Tibial artery (tissue), 4 donors: ENCODE measurements at places on chromosomes 5 and 9.

- DNase-seq = no peak
These were observed 340.2 kb downstream of the ADAMTS6 start for GRCh38 chr5:65141493-65141892.

DNA sequence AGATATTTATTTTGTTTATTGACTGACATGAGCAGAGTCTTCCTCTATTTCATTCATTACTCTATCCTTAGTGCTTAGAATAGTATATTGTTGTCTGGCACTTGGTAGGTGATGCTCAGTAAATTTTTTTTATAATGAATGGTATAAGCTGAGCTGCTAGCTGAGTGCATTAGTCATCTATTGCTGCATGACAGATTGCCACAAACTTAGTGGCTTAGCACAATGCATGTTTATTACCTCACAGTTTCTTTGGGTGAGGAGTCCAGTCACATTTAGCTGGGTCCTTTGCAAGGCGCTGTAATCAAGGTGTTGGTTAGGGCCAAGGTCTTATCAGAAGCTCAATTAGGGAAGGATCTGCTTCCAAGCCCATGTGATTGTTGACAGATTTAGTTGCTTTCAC lies 23.1 kb downstream of the SMAD5 start:
- DNase-seq = no peak

GRCh38 chr9:129624168-129624759 lies 1.7 kb upstream of the NTMT1 start:
- peak; percentile 76 for DNase-seq

DNA sequence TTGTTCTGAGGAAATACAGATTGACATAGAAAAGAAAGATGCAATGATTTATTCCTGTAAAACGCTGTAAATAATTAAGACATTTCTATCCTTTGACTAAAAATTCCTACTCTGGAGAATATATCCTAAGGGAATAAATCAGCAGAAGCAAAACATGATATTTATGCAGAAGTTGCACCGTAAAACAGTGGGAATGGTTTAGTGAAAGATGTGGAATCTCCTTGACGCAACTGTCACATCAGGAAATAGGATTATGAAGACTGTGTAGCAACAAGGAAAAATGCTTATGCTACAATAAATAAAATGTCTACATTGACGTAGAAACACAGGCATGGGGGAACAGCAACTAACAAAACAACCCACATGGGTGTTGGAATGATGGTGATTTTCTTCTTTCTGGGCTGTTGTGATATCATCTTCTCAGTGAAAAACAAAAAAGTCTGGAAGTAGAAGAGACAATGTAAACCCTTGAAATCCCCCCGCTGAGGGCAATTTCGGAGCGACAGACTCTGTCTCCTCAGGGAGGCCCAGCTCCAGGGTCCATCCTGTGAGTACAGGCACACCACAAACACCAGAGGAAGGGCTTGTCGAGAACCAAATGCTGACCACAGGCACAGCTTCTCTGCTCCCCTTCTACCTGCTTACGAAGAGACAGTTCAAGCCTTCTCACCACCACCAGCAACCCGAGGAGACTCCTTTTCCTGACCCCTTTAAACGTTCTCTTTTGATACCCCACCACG lies 25.2 kb downstream of the COL23A1 start:
- no peak for DNase-seq

- DNase-seq = no peak
These were observed 14.5 kb downstream of the PHF19 start for GRCh38 chr9:120862452-120862851.

GRCh38 chr9:119179701-119180100 lies 189.5 kb downstream of the BRINP1 start:
- no peak for DNase-seq

DNA sequence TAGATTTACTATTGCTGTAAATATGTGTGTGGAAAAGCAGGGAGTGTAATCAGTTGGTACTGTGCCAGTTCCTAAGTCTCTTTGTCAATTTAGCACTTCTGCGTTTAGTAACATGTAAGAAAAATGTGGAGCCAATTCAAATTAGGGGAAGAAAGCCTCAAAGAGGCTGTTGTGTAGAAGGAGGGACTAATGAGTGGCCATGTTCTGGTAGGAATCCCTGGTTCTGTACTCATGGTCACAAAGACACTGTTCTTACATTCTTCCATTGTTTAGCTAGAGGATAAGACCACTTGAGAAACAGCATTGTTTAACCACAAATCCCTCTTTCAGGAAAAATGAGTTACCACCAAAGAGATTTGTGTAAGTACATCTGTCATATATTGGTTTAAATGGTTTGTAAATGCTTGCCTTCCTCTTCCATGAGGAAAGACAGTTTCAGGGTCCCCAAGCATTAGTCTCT lies 14.9 kb downstream of the ARHGEF28 start:
- DNase-seq = no peak

DNA sequence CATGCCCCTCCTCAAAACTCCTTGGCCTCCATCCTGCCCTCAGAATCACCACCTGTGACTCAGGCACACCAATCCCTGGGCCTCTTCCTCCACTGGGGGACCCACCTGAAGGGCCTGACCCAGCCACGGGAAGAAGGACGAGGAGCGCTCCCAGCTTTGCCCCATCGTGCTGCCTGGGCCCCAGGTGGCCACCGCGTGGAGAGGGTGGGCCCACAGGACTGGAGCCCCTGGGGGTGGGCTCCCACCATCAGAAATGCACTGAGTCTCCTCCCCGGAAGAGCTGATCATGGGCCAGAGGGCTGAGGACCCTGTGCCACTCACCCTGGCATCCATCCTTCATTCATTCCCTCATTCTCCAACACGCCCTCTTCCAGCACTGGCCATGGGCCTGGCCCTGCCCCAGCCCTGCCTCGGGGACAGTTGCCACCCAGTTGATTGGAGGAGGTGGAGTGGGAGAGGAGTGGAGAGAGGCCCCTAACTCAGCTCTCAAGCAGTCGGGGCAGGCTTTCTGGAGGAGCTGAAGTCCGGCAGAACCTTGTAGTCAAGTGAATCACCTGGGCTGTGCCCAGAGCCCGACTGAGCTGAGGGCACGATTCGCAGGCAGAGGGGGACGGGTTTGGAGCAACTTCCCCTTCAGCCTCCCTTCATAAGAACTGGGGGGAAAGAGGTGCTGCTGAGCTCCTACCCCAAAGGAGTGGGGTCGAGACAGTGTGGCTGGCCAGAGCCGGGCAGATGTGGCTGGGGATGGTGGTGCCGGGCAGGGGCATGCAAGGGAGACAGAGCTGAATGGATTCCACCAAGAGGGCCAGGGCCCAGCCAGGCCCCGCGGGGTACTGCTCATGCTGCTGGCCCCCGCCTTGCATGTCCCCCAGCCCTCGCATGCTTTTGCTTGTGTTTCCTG lies 29.6 kb downstream of the DNM1 start:
- no peak for DNase-seq

GRCh38 chr5:50406877-50407276 lies 34.2 kb downstream of the EMB start:
- no peak for DNase-seq

GRCh38 chr9:113646946-113647914 lies 183.7 kb downstream of the RGS3 start:
- DNase-seq = peak; percentile 15

DNA sequence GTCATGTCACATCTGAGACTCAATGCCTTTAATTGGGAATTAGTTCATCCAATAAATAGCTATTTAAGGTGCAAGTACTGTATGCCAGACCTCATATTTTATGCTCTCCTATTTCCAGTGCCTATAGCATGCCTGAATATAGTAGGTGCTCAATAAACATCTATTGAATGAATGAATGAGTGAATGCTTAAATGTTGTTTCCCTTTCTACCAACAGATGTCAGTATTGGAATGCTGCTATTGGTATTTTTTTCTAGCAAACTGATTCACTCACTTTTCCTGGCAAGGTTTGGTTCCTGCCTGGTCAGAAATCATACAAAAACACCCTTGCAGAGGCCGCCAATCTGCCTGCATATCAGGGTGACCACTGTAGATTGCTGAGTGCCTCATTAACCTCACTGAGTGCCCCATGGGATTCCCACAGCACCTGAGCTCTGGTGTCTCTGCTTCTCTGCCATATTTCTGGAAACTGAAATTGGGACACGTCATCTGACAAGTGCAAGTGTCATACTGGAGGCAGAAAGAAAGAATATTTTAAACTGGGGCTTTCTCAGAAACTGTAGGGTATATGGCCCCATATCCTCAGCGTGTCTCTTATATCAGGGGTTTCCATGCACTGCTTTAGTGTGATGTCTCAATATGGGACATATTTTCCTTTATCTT lies 359.7 kb downstream of the TRIM32 start:
- no peak for DNase-seq

DNA sequence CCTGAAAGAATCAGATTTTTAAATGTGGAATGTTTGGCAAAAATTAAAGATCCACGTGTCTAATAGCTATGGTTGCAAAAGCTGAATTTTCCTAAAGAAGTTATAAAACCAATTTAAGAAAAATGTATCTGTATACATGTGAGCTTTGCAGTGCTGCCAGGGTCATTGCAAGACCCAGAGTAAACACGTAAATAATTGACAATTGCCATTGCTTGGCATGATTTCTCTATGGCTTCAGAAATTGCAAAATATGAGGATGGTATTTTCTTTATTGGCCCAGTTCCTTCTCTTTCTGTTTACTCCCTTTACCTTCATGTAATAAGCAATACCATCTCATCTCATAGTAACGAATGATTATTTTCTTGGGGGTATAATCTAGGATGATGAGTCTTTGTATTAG lies 123.9 kb downstream of the ERCC6L2 start:
- DNase-seq = no peak

GRCh38 chr5:97377582-97377981 lies 194.5 kb upstream of the RIOK2 start:
- DNase-seq = no peak

DNA sequence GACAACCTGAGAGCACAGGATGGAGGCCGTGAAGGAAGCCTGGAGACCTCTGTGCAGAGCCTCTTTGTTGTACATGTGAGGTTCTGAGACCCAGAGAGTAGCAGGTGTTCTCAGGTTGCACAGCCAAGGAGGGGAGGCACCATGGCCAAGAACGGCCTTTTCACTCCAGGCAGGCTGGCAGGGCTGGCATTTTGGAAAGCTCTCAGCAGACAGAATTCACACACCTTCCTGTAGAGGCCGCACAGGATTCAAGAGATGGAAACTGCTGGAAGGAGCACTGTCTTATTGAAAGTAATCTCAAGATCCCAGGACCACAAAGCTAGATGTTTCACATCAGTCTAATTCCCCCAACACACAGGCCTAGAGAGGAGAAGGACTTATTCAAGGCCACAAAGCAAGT lies 52.8 kb upstream of the XPA start:
- DNase-seq = no peak

- no peak for DNase-seq
These were observed 4.8 kb downstream of the ALDH1A1 start for GRCh38 chr9:72947984-72948465.

DNA sequence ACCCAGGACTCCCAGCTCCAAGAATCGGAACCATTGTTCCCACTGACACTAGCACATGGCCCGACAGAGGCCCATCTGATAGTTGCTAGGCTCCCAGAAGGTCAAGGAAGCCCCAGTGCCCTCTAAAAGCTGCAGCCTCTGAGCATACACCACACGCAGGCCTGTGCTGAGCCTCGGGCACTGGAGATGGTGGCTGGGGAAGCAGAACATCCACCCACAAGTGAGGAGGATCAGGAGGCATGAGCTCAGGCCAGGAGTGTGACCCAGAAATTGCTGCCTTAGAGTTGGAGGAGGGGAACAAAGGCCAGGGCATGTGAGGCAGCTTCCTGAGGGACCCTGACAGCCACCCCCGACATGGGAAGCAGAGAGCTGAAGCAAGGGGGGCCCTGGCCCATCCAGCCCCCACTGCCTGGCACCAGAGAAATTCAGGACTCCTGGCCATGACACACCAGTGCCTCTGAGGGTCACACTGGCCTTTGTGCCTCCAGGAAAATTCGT lies 21.4 kb downstream of the IPPK start:
- no peak for DNase-seq

DNA sequence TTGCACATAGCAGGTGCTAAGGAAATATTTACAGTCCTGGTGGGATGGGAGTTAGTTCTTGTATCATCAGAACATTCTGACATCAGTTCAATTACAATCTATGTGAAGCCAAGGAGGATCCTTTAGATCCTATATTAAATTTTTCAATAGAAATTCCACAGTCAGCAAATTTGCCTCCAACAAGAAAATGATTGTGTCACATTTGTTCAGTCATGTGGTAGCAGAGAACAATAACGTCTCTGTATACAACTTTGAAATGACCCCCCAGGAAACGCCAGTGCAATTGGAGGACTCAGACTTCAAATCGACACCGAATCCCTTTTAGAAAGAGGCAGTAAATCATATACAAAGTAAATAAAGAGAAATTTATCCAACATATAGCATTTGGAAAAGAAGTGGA lies 392.1 kb downstream of the DTWD2 start:
- DNase-seq = no peak

GRCh38 chr5:124596595-124597421 lies 149.6 kb downstream of the ZNF608 start:
- DNase-seq = no peak

DNA sequence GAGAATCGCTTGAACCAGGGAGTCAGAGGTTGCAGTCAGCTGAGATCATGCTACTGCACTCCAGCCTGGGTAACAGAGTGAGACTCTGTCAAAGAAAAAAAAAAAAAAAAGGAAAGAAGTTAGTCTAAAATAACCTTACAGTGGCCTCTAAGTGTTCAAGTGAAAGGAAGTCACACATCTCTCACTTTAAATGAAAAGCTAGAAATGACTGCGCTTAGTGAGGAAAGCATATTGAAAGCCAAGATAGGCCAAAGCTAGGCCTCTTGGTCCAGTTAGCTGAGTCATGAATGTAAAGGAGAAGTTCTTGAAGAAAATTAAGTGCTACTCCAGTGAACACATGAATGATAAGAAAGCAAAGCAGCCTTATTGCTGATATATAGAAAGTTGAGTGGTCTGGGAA lies 38.1 kb downstream of the ITGA1 start:
- no peak for DNase-seq

- no peak for DNase-seq
These were observed 195.0 kb downstream of the GADD45G start for GRCh38 chr9:89799766-89800165.

GRCh38 chr9:70257991-70258691 lies 637 bp upstream of the SMC5 start:
- DNase-seq = no peak

DNA sequence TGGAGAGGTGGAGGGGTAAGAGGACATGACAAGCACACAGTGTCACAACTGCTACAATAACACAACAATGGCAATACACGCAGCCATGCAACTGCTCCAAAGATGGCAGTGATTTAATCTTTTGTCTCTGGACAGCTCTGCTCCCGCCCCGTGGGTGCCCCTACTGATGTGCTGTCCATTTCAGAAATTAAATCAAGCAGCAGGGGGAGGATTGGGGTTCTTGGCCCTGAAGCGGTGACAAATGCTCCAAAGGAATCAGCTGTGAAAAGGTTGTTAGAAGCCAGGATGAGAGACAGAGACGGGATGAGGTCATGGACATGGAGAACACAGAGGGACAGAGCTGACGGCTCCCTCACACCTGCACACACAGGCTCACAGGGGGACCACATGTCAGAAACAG lies 22.6 kb downstream of the CNTFR start:
- no peak for DNase-seq

GRCh38 chr9:121529237-121529987 lies 29.8 kb upstream of the GGTA1 start:
- DNase-seq = peak; percentile 97

- no peak for DNase-seq
These were observed 323.4 kb downstream of the CHSY3 start for GRCh38 chr5:130227699-130228098.

GRCh38 chr5:148179234-148179824 lies 11.0 kb downstream of the SPINK14 start:
- no peak for DNase-seq
